T-helper 9 cell (primary cell): ENCODE measurements at places on chromosomes 16 and 17.

DNA sequence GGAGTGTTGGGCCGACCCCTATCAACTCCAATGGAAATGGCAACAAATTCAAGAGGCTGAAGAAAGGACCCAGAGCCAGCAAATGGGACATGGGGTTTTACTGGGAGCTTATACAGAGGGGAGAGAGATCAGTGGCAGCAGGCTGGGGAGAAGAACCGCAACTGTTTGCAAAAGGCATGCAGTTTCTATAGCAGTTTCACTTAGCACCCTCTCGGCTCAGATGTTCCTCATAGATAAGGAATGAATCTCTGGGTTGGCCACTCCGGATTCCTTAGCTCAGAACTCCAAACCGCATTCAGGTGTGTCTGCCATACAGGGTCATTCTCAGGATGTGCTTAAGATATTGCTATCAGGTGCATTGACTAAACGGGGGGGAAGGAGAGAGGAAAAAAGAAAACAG is 71.1 kb upstream of the RPL38 start:
- no peak for DNase-seq

DNA sequence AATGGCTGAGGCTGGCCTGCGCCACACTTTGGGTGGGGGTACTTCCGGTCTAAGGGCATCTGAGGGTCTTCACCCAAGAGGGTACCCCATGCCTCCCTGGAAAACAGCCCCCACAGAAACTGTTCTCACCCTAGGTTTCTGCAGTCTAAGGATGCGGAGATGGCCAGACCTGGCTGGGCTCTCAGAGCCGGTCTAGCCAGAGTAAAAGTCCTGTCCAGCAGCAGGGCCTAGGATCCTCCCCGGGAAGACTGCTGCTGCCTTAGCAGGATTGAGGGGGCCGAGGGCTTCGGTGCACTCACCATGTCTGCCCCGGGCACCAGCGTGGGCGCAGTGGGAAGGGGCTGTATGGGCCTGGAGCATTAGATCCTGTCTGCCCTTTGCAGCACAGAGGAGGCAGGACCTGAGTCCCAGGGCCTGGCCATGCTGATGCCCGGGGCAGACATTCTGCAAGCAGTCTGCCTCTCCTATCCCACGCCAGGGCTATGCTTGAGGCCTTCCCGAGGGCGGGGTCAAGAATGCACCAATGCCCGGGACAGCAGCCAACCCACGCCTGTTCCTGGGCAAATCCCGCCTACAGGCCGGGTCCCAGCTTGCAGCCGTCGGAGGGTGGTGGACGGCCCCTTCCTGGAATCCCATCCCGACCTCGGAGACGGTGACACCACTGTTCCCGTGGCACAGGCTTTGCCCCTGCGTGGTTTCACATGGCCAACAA is 54.7 kb downstream of the CBFA2T3 start:
- no peak for DNase-seq

GRCh38 chr16:46822270-46822669 is 8.7 kb downstream of the C16orf87 start:
- DNase-seq, result no peak

DNA sequence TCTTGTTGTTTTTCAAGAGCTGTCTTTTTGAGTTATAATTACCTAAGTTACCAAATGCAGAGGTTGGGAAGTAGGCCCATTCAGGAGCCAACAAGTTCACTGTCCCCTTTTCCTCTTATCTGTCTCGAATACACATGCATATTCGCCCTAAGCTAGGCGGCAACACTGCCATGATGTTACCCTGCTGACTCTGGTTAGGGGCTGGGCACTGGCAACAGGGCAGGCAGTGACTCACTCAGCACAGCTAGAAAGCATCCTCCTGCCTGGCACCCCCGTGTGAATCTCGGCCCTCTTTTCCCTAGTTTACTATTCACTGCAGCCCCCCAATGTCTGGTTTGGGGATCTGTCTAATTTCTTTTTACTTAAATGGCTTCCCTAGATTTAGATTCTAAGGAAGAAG is 13.8 kb downstream of the DBF4B start:
- no peak for DNase-seq

- DNase-seq, result peak; percentile 5
Measured at GRCh38 chr17:14784997-14785696, 480.0 kb downstream of the PMP22 start.

DNA sequence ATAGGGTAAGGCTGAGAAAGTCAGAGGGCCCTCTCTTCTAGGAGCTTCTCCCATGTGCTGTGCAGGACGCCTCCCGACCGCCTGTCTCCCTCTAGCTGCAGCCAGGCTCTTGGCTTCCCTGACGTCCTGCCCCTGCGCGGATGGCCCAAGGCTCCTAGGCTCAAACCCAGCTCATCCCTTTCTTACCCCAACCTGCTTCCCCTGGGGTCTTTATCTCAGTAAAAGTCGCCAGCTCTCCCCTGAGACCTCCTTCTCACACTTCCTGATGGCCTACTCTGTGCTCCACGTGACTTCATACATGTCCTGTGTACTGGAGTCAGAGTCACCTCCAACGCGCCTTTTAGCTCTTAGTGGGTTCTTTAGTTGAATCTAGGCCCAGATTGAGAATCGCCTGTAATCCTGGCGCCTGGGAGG is 1.1 kb upstream of the ZNF747 start:
- DNase-seq, result peak; percentile 44

GRCh38 chr16:88772871-88773811 is 11.9 kb downstream of the PIEZO1 start:
- no peak for DNase-seq

GRCh38 chr17:40718930-40719329 is 15.4 kb upstream of the KRT24 start:
- no peak for DNase-seq

GRCh38 chr17:42178817-42179216 is 2.1 kb downstream of the KCNH4 start:
- DNase-seq, result no peak
